ENCODE measurements at places on chromosomes 6 and 20. TPM values are rescaled to one million over a fixed set of nuclear protein-coding genes. Genes with fewer than 3 reads are reported as not detected.
A peak's percentile ranks its signal among the peaks of the same experiment; 100 is the strongest.

- no peaks in the 10 kb centered on the region for H3K4me1 ChIP-seq
- no peaks in the 10 kb centered on the region for H3K36me3 ChIP-seq
- no peak overlapping the region for H3K4me3 ChIP-seq
- H3K27me3 ChIP-seq, result peaks cover 17% of the 10 kb centered on the region
Measured at GRCh38 chr20:36273414-36274180, 32.5 kb upstream of the DLGAP4 start.

DNA sequence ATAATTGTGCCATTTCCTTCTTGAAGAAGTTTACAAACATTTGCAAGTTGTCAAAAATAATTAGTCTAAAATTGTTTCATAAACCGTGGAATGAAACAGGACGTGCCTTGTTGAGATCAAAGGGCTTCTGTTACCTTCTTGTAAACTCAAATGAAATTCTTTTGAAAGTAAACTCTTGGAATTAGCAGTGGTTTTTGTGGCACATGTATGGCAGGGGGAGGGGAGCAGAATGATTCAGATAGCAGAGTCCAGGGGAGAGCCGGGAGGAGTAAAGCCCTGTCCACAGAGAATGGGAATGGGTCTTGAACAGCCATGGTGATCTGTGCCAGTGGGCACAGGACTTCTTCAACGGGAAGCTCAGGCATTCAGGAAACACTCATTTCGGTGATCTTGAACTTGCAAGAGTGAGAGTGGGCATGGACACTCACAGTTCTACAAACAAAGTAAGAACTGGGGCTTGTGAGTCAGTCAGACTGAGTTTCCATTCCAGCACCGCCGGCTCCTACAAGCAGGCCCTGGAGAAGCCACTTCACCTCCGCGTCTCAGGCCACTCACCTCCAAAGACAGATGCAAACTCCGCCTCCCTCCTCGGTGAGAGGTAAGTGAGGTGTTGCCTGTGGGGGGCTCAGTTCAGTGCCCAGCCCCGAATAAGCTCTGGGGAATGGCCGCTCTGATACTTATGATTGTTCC, 143.1 kb downstream of the CDH26 start:
- DNase-seq, result no peak
- H3K27me3 ChIP-seq, result peaks cover 42% of the 10 kb centered on the region
- no peaks in the 10 kb centered on the region for H3K4me1 ChIP-seq
- H3K36me3 ChIP-seq, result no peaks in the 10 kb centered on the region
- H3K4me3 ChIP-seq, result no peak overlapping the region
- H3K27ac ChIP-seq, result no peak overlapping the region

- no peaks in the 10 kb centered on the region for H3K36me3 ChIP-seq
- no peak overlapping the region for H3K27ac ChIP-seq
- no peaks in the 10 kb centered on the region for H3K27me3 ChIP-seq
- H3K4me3 ChIP-seq, result no peak overlapping the region
- peak; percentile 69 for DNase-seq
Measured at GRCh38 chr20:49964964-49965780, 17.6 kb upstream of the SNAI1 start.

- peak overlapping the region; percentile 90 for H3K27ac ChIP-seq
- no peaks in the 10 kb centered on the region for H3K27me3 ChIP-seq
- peak; percentile 96 for DNase-seq
- H3K4me1 ChIP-seq, result peaks cover 44% of the 10 kb centered on the region
- peak overlapping the region; percentile 45 for H3K4me3 ChIP-seq
Measured at GRCh38 chr20:47453167-47453782, 48.4 kb upstream of the NCOA3 start.

MDFI gene
- 96.4 TPM for total RNA-seq

GRCh38 chr6:106476331-106477105, 116.0 kb downstream of the CRYBG1 start:
- H3K27ac ChIP-seq, result peak overlapping the region; percentile 83
- no peak overlapping the region for H3K4me3 ChIP-seq
- no peaks in the 10 kb centered on the region for H3K27me3 ChIP-seq

ATP6V1G2 gene
- 1.1 TPM for total RNA-seq

GRCh38 chr6:137248702-137249101, 29.5 kb upstream of the IFNGR1 start:
- no peak overlapping the region for H3K27ac ChIP-seq
- no peaks in the 10 kb centered on the region for H3K27me3 ChIP-seq
- no peaks in the 10 kb centered on the region for H3K36me3 ChIP-seq
- no peak overlapping the region for H3K4me3 ChIP-seq

DNA sequence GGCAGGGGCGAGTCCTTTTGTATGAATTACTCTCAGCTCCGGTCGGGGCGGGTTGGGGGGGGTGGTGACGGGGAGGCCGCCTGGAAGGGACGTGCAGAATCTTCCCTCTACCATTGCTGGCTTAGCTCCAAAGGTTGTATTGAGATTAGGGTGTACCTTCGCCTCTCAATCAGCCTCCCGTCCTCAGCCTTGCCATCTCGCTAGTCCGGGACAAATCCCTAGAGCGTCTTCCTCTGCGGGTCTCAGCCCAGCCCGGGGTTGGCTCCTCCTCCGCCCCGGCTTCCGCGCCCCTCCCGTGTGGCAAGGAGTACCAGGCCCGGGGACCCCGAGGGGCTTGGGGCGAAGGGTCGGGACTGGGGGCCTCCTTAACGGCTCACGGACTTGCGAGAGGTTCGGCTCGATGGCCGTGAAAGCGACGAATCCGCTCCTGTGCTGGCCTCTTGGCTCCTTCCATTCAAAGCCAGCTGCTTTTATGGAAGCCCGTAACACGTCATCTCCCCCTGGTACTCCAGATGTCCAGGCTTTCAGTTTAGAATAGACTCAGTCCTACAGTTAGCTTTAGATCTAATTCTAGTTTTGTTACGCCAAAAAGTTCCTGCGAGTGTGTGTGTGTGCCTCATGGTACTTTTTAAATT, 636 bp upstream of the EEF1A1 start:
- H3K4me1 ChIP-seq, result peaks cover 33% of the 10 kb centered on the region
- no peaks in the 10 kb centered on the region for H3K27me3 ChIP-seq
- DNase-seq, result peak; percentile 53
- peaks cover 38% of the 10 kb centered on the region for H3K36me3 ChIP-seq

DNA sequence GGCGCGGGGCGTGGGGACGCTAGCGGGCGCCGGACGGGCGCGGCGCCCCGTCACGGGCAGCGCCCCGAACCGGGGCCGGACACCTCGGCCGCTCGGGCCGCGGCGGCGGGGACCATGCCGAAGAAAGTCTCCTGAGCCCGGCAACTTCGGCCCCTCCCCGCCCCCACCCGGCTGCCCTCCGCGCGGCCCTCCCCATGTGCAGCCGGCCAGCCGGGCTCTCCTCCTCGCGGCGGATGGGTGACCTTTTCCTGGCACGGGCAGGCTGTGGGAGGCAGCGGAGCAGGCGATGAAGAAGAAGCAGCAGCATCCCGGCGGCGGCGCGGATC, 278 bp downstream of the UST start:
- no peaks in the 10 kb centered on the region for H3K27me3 ChIP-seq
- DNase-seq, result peak; percentile 21
- H3K4me3 ChIP-seq, result peak overlapping the region; percentile 88

DNA sequence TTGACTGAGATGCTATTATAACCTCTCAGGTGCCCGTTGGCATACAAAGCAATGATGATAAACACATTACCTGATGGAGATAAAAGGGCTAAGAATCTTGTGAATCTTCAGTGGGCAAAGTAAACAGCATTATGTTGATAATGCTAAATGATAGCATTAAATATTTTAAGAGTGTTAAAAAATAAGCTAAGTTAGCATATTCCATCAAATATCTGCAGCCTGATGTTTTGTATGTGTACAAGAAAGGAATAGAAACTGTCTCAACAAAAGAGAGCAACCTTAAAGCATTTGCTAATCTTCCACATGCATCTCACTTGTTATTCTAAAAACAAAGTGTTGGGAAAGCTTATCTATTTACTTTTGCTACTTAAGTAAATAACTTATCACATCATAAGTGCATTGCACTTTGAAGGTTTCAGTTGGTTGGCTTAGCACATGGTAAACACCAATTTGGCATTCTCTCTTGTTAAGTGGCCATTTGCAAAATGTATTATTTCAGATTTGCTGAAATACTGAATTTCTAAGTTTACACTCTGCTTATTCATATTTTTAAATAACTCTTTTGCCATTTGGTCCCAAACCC, 151.6 kb downstream of the SYNDIG1 start:
- H3K27ac ChIP-seq, result no peak overlapping the region
- H3K27me3 ChIP-seq, result peaks cover 89% of the 10 kb centered on the region
- no peak for DNase-seq
- no peaks in the 10 kb centered on the region for H3K36me3 ChIP-seq
- H3K4me1 ChIP-seq, result no peaks in the 10 kb centered on the region
- H3K4me3 ChIP-seq, result no peak overlapping the region

GRCh38 chr6:41072836-41073202, at the start of gene NFYA:
NFYA (plus strand) TSS chr6:41072974; CDS start chr6:41079090, 6,116 bp downstream.
- peak within 1 kb of the TSS; percentile 85 for H3K4me3 ChIP-seq
- H3K36me3 ChIP-seq, result no peaks in the 10 kb centered on the region
- DNase-seq, result no peak
- peaks cover 46% of the 10 kb centered on the region for H3K4me1 ChIP-seq

- DNase-seq, result no peak
- H3K27me3 ChIP-seq, result peaks cover 27% of the 10 kb centered on the region
- H3K27ac ChIP-seq, result no peak overlapping the region
- peak overlapping the region; percentile 65 for H3K4me3 ChIP-seq
Measured at GRCh38 chr6:130366107-130367005, 539 bp downstream of the TMEM200A start.

DNA sequence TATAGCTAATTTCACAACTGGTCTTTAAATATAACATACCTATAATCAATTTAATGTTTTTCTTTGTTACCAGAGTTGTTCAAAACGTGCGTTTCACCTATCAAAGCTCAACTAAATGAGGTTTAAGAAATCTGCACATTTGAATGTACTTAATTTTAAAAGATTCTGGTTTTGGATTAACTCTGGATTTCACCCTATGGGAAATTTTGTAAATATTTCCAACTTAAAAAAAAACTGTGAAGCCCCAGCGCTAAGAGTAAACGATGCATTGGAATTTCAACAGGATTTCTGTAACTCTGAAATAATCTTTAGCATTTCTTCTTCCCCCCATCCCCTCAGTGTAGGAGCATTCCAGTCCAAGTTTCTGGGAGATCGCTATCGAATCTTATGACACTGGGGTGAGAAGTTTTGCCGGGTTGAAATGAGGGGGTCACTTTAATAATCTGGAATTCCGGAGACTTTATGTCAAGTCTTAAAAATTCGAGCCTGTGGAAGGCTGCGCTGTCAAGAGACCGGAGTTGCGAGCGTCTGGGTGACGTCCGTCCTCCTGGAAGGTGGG, 643 bp upstream of the MAP3K4 start:
- DNase-seq, result no peak
- no peaks in the 10 kb centered on the region for H3K36me3 ChIP-seq
- peak overlapping the region; percentile 88 for H3K4me3 ChIP-seq
- peaks cover 15% of the 10 kb centered on the region for H3K4me1 ChIP-seq
- no peaks in the 10 kb centered on the region for H3K27me3 ChIP-seq
- peak overlapping the region; percentile 82 for H3K27ac ChIP-seq

GRCh38 chr6:16097382-16098171, 31.3 kb upstream of the MYLIP start:
- H3K4me3 ChIP-seq, result no peak overlapping the region
- peaks cover 36% of the 10 kb centered on the region for H3K27me3 ChIP-seq
- H3K4me1 ChIP-seq, result no peaks in the 10 kb centered on the region
- DNase-seq, result no peak

GRCh38 chr6:8085053-8085511, 17.3 kb downstream of the EEF1E1 start:
- H3K27ac ChIP-seq, result peak overlapping the region; percentile 86
- H3K4me3 ChIP-seq, result no peak overlapping the region
- peaks cover 23% of the 10 kb centered on the region for H3K36me3 ChIP-seq
- peak; percentile 91 for DNase-seq
- H3K4me1 ChIP-seq, result peaks cover 57% of the 10 kb centered on the region

TUBB2B gene
- 5.1 TPM for total RNA-seq

DPPA5 gene
- total RNA-seq, result not detected

DNA sequence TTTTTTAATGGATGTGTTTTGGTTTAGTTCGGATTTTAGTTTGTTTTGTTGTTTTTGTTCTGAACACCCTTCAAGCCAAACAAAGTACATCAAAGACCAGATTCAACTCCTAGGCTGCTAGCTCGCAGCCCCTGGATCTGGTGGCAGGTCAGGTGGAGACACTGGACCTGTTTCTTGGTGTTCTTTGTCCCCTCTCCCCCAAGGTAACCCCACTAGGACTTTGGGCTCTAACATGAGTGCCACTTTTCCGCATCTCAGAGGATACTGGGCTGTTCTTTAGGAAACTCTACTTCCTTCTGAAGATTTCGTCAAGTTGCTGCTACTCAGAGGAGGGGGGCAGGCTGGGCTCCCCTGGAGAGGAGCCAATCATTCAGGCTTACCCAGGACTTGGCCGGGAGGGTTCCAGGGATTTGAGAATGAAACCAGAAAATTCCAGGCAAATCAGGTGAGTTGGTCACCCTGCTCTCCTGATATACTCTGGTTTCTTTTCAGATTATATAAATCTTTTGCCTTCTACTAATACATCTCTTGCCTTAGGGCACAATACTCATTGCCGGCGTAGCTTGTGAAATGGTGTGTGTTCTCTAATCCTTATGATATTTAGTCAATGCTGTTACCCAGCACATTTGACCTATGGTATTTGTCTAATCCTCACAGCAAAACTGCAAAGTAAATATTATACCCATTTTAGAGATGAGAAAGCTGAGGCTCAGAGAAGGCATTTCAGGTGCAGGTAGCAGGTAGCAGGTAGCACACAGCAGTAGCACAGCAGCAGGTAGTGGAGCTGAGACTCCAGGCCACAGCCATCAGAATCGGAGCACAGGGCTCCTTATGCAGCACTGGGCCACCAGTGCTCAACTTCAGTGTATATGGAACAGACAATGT, 291.6 kb downstream of the TSHZ2 start:
- H3K4me1 ChIP-seq, result no peaks in the 10 kb centered on the region
- H3K36me3 ChIP-seq, result no peaks in the 10 kb centered on the region
- no peak for DNase-seq

DNA sequence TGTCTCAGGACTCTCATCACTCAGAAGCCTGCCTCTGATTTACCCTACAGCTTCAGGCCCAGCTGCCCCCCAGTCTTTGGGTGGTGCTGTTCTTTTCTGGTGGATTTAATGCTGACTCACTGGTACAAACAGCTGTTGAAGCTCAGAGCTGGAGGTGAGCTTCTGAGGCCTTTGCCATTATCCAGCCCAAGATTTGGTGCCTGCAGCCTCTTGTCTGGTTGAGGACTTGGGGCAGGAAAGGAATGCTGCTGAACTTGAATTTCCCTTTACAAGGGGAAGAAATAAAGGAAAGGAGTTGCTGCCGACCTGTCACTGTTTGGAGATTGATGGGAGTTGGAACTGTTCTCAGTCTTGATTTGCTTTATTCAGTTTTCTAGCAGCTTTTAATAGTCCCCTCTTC, 19.8 kb downstream of the ABCF1 start:
- H3K4me3 ChIP-seq, result no peak overlapping the region
- peaks cover 53% of the 10 kb centered on the region for H3K36me3 ChIP-seq
- no peaks in the 10 kb centered on the region for H3K27me3 ChIP-seq
- peak overlapping the region; percentile 71 for H3K27ac ChIP-seq
- peaks cover 28% of the 10 kb centered on the region for H3K4me1 ChIP-seq
- DNase-seq, result peak; percentile 85

DNA sequence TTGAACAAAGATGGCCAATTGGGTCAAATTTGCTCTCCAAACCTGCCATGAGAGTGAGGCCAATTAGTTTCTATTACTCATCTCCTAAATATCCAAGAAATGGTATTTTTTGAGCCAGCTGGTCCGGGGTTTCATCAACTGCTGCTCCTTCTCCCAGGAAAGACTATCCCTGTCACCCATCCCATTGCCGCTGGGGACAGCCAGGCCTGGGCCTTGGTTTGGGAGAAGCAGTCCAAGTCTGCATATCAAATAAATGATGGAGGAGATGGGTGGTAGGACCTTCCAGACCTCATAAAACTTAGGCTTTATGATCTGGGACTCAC, 46.7 kb upstream of the TTPAL start:
- H3K27me3 ChIP-seq, result peaks cover 9% of the 10 kb centered on the region
- DNase-seq, result no peak
- no peaks in the 10 kb centered on the region for H3K4me1 ChIP-seq
- no peak overlapping the region for H3K4me3 ChIP-seq
- H3K27ac ChIP-seq, result no peak overlapping the region
